Activated CD8-positive, alpha-beta memory T cell treated with anti-CD3 and anti-CD28 coated beads for 4 hours (primary cell): ENCODE measurements at places on chromosomes 5 and 9.

- DNase-seq, result no peak
Measured at GRCh38 chr5:133081703-133082102, 29.9 kb downstream of the HSPA4 start.

DNA sequence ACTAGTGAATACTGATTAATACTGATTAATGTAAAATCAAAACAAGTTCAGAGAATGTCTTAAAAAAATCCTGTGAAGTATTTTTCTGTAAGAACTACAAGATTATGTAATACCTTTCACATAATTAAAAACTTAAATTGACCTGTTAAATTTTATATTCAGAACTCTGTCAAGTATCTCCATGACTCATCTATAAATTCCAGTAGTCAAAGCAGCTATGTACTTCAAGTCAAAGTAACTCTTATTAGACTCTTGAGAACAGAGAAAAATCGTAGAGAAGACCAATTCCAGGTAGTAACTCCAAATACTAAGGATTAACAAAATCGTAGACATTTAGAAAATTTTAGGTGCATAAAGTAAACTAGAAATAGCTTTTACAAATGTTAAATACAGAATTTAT lies 77.1 kb downstream of the HOMER1 start:
- DNase-seq, result no peak

GRCh38 chr9:83061990-83062650 lies 822 bp downstream of the RASEF start:
- no peak for DNase-seq

GRCh38 chr5:126280846-126281245 lies 142.4 kb upstream of the GRAMD2B start:
- no peak for DNase-seq

- no peak for DNase-seq
Measured at GRCh38 chr9:94921092-94921471, 194.6 kb downstream of the AOPEP start.
